Upper lobe of left lung (tissue), 6 donors: ENCODE measurements at places on chromosomes 4 and X. TPM values are rescaled to one million over a fixed set of nuclear protein-coding genes. Genes with fewer than 3 reads are reported as not detected.

DNA sequence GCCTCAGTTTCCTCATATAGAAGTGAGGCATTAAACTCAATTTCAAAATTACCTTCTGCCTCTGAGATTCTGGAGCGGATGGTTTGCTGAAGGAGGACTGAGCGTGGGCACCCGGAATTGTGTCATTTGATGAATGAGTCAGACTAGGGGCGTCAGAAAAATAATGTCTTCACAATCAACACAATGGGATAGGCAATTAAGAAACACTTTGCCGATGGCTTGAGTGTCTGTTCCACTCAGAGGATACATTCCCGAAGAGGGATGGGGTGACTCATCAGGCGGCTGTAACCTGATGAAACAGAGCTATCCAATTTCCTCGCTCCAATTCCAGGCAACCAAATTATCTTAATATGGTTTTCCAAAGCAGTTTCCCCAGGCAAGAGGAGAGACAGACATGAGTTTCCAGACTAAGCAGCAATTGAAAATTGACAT lies 1.2 kb upstream of the CHRNA9 start:
- no peak for DNase-seq
- no peaks in the 10 kb centered on the region for H3K27me3 ChIP-seq
- no peak overlapping the region for H3K27ac ChIP-seq
- H3K4me3 ChIP-seq, result no peak overlapping the region
- H3K4me1 ChIP-seq, result no peaks in the 10 kb centered on the region
- H3K36me3 ChIP-seq, result no peaks in the 10 kb centered on the region

The FLNA gene
- 1,325 TPM for total RNA-seq

The CSAG1 gene
- total RNA-seq, result not detected

The INPP4B gene
- 23.0 TPM for total RNA-seq

GRCh38 chr4:55947912-55948725 lies 626 bp upstream of the CEP135 start:
- peaks cover 19% of the 10 kb centered on the region for H3K4me1 ChIP-seq
- DNase-seq, result no peak
- H3K36me3 ChIP-seq, result peaks cover 6% of the 10 kb centered on the region
- H3K4me3 ChIP-seq, result peak overlapping the region; percentile 81
- H3K27ac ChIP-seq, result peak overlapping the region; percentile 97

DNA sequence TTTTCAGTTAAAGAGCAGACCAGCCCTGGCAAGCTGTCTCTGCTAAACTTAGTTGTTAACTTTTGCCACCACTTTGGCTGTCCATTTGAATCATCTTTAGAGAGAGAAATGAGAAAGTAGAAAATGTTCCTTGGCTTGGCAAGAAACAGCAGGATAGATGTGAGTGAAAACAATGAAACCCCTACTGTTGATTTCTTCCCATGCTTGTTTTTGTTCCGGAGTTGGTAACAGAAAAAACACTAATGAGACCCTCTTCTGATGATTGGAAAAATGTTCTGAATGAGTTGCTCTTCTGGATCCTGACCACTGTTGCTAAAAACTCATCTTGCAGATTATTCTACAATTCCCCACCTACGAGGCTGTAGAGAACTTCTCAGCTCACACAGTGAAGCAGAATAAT lies 203.3 kb downstream of the MAPK10 start:
- no peaks in the 10 kb centered on the region for H3K36me3 ChIP-seq
- no peak overlapping the region for H3K4me3 ChIP-seq
- no peak overlapping the region for H3K27ac ChIP-seq
- H3K27me3 ChIP-seq, result no peaks in the 10 kb centered on the region
- no peak for DNase-seq

DNA sequence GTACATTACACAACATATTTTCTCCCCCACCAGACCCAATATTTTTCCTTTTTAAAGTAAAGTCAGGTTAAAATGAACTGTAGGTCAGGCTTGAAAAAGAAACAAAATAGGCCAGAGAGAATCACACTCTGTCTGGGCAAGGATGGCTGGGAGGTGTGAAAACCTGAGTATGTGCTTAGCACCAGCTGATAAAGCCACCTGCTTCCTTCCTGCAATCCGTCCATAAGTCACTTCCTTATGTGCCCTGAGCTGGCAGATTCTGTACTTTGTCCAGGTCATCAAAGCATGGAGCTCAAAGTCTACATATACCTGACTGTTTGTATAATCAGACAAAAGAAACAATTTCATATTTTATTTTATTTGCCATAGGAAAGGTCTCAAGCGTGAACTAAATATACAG lies 37.7 kb downstream of the ANTXR2 start:
- no peaks in the 10 kb centered on the region for H3K27me3 ChIP-seq
- DNase-seq, result no peak
- H3K4me1 ChIP-seq, result peaks cover 24% of the 10 kb centered on the region
- no peak overlapping the region for H3K4me3 ChIP-seq
- no peak overlapping the region for H3K27ac ChIP-seq

GRCh38 chrX:139924069-139924695 lies 8.7 kb downstream of the ATP11C start:
- DNase-seq, result no peak
- no peaks in the 10 kb centered on the region for H3K36me3 ChIP-seq
- H3K27ac ChIP-seq, result no peak overlapping the region
- no peaks in the 10 kb centered on the region for H3K27me3 ChIP-seq
- H3K4me3 ChIP-seq, result no peak overlapping the region
- H3K4me1 ChIP-seq, result no peaks in the 10 kb centered on the region

The TMEM131L gene
- total RNA-seq, result 19.3 TPM

The CFAP99 gene
- 13.8 TPM for total RNA-seq

GRCh38 chrX:131987252-131987651 lies 35.9 kb upstream of the STK26 start:
- H3K36me3 ChIP-seq, result no peaks in the 10 kb centered on the region
- no peaks in the 10 kb centered on the region for H3K27me3 ChIP-seq
- no peaks in the 10 kb centered on the region for H3K4me1 ChIP-seq

The SPANXD gene
- not detected for total RNA-seq

The CCNA2 gene
- 2.1 TPM for total RNA-seq

GRCh38 chr4:2871466-2871865 lies 27.8 kb downstream of the ADD1 start:
- peaks cover 89% of the 10 kb centered on the region for H3K4me1 ChIP-seq
- peak overlapping the region; percentile 2 for H3K27ac ChIP-seq
- DNase-seq, result no peak
- peaks cover 10% of the 10 kb centered on the region for H3K36me3 ChIP-seq
- no peaks in the 10 kb centered on the region for H3K27me3 ChIP-seq
- H3K4me3 ChIP-seq, result no peak overlapping the region

DNA sequence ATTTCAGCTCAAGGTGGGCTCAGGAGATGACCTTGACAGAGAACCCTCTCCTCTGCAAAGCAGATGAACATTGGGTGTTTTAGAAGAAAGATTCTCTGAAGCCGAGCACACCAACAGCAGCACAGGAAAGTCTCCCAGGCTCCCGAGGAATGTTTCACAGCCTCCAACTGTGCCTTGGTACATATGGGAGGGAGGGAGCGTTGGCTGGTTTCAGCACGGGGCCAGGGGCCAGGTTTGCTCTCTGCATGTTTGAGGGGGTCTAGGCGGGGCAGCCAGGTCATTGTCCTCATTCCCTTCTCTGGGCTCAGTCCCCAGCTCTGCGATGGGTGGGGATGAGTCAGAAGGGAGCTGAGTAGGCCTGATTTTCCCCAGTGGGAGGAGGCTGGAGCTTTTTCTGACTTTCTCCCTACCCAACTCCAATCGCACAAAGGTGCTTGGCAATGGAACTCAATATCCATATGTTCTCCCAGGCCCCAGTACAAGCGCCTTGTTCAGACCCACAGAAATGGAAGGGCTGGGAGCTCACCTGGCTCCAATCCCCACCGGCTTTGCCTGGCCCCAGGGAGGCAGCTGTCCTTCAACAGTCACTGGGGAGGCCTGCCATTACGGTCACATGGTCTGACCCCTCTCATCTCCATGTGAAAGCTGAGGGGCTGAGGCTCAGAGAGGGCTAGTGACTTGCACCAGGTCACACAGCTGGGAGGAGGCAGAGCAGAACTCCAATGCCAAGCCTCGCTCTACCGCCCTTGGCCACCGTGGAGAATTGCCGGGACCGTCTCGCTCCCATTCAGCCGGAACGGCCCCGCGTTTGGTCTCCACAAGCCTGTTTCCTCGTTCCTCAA lies 108.4 kb upstream of the AFAP1 start:
- no peak for DNase-seq
- H3K36me3 ChIP-seq, result no peaks in the 10 kb centered on the region
- no peak overlapping the region for H3K4me3 ChIP-seq
- no peak overlapping the region for H3K27ac ChIP-seq
- no peaks in the 10 kb centered on the region for H3K27me3 ChIP-seq

DNA sequence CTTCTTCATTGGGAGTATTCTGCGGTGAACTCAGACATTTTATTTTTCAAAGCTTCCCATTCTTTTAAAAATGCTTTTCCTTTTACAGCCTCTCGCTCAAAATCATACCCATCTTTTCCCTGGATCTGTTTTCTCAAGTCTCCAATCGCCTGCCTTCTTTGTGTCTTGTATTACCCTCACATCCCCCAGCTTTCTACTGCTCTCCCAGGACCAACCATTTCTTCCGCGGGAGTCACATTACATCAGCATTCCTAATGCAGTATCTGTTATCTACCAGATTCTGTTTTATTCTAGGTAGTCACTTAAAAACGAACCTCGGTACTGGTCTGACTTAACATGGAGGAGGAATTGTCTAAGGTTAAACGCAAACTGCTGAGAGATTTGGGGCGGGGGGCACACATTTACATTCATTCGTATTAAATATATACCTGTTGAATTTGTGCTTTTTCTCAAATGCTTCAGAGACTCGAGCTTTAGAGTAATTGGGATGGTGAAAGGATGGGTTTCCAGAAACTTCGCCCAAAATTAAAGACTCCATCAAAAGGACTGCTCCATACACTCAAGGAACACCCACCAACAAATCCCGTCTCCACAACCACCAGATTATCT lies 493 bp upstream of the UCHL1 start:
- H3K4me1 ChIP-seq, result peaks cover 16% of the 10 kb centered on the region
- DNase-seq, result no peak
- peak overlapping the region; percentile 45 for H3K4me3 ChIP-seq
- H3K27ac ChIP-seq, result no peak overlapping the region

The HPSE gene
- total RNA-seq, result 2.7 TPM

DNA sequence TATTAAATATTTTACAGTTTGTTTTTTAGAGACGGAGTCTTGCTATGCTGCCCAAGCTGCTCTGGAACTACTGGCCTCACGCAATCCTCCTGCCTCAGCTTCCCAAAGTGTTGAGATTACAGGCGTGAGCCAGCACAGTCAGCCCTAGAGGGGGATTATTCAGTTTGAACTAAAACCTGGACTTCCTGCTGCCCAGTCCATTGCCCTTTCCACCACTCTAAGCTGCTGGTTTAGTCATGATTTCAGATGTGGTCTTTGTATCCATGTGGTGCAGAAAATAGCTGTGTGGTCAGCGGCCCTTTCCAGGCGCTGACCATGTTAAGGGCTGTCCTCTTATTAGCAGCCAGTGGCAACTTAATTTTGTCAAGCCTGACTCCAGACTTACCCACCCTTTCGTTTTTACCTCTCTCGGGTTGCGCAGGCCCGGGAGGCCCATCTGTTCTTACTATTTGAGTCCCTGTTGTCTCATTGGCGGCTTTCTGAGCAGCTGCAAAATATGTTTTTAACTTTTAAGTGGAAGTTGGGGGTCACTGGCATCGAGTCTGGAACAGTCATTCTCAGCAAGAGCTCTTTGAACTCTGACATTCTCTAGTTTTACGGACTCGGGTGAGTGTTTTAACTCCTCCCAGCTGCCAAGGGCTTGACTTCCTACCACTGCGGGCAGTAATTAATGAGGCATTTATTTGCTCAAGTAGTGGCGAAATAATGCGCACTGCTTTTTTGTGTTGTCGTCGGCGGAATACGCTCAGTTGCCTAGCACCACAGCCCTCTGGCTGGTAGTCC lies 773 bp upstream of the VMA21 start:
- peak overlapping the region; percentile 90 for H3K27ac ChIP-seq
- no peaks in the 10 kb centered on the region for H3K27me3 ChIP-seq
- H3K36me3 ChIP-seq, result no peaks in the 10 kb centered on the region
- peak; percentile 31 for DNase-seq

The SLC49A3 gene
- 30.2 TPM for total RNA-seq

- peak; percentile 74 for DNase-seq
- H3K4me1 ChIP-seq, result no peaks in the 10 kb centered on the region
- no peaks in the 10 kb centered on the region for H3K36me3 ChIP-seq
- no peaks in the 10 kb centered on the region for H3K27me3 ChIP-seq
Observed at GRCh38 chr4:158043971-158044618, 128.7 kb downstream of the GASK1B start.

GRCh38 chrX:47458528-47458927 lies 24.5 kb downstream of the ZNF41 start:
- no peak overlapping the region for H3K27ac ChIP-seq
- H3K4me3 ChIP-seq, result no peak overlapping the region
- H3K27me3 ChIP-seq, result no peaks in the 10 kb centered on the region
- no peak for DNase-seq

DNA sequence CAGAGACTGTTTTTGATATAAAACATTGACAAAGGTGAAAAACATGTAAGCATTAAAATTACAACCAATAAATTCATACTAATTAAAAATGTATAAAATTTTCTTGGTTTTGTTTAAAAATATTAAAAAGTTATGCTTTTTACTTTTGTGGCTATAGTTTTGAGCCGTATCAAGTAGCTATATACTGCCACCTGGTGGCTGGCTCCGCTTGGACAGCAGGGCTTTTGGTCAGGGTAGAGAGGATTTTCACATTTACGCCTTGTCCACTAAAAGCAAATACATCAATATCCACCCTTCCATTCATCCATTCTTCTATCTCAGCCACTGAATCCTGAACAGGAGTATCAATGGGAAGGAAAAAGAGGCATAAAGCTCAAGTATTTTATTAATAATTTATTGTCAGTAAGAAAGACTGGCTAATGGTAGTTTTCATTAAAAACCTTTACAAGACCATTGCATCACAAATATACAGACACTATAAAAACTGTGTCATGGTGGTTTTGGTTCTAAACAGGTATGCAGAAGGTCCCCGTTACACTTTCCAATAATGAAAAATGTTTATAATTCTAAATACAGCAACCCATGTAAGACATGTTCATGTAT lies 32.1 kb upstream of the MTNR1A start:
- no peaks in the 10 kb centered on the region for H3K4me1 ChIP-seq
- no peak overlapping the region for H3K27ac ChIP-seq
- H3K36me3 ChIP-seq, result no peaks in the 10 kb centered on the region
- peak; percentile 57 for DNase-seq
- no peaks in the 10 kb centered on the region for H3K27me3 ChIP-seq

DNA sequence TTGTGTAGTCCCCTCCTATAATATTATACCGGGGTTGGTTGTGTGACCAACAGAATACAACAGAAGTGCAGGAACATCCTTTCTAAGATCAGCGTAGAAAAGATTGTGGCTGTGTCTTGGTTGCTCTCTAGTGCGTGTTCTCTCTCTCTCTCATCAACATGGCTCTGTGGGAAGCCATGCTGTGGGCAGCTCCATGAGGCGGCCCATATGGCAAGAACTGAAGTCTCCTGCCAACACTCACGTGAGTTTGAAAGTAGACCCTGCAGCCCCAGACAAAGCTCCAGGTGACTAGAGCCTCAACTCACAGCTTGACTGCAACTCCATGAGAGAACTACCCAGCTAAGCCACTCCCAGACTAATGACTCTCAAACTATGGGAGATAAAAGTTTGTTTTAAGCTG lies 118.7 kb downstream of the TSPAN5 start:
- H3K4me1 ChIP-seq, result no peaks in the 10 kb centered on the region
- H3K27me3 ChIP-seq, result no peaks in the 10 kb centered on the region
- no peak overlapping the region for H3K27ac ChIP-seq
- H3K4me3 ChIP-seq, result no peak overlapping the region
- H3K36me3 ChIP-seq, result no peaks in the 10 kb centered on the region
